ENCODE measurements at places on chromosomes 5 and 9.

GRCh38 chr9:107888773-107889227 lies 399.2 kb upstream of the KLF4 start:
- no peak for DNase-seq

DNA sequence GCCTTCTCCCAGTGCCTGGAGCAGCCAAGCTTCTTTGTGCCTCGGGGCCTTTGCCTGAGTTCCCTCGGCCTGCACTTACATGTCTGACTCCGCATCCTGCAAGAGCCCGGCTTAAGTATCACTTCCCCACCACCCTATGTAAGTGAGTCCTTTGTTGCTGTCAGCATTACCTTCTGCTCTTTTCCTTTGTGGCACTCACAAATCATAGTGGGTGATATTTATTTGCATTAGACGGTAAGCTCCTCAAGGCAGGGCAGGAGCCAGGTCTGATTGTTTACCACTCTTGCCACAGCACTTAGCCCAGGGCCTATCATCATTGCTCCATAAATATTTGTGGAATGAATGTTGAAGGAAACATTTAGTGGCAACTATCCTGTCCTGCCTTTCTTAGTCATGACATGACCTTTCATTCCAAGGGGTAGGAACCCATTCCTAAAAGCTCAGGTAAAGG lies 4.8 kb downstream of the GM2A start:
- DNase-seq, result no peak

GRCh38 chr5:174472956-174473355 lies 251.4 kb upstream of the MSX2 start:
- no peak for DNase-seq

DNA sequence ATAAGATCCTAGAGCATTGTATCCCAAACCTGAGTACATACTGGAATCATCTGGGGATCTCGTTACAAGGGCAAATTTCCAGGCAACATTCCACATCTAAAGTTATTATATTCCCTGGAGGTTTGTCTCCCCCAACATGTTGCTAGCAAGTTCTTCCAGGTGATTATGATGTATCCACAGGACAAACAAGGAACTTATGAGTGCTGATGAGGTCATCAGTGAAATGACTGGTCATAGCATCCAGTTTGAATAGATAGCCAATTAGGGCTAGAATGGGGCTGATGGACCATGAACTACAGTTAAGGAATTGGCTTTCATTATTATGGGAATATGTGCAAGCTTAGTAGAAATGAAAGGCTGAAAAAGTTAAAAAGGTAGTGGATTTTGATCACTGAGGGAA lies 115.2 kb downstream of the CWC27 start:
- DNase-seq, result no peak

DNA sequence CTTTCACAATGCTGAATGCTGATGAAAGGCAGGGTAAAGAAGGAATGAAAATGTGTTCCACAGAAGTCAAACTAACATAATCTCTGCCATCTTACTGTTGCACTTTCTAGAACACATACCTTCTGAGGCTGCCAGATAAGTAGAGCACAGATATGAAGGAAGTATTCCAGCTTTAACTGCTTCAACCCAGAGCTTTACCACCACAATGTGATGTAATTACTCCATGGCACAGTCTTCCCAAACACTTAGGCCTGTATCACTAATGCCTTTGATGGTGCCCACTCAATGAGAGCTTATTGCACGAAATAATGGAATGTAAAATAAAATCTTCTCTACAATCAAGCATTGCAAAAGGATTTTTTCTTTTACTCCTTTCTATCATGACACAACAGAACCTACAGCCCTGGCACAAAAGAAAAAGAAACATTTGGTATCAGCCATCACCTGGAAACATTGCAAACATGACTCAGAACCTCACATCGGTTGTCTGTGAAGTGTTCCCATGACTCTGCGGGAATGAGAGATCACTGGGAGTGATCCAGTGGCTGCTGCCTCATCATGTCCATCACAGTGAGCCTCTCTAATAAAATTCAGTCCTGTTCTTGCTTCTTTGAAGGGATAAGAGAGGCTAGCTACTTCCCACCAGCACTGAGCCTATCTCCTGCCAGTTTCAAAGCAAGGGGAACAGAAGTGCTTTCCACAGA lies 385.8 kb downstream of the EFNA5 start:
- no peak for DNase-seq

DNA sequence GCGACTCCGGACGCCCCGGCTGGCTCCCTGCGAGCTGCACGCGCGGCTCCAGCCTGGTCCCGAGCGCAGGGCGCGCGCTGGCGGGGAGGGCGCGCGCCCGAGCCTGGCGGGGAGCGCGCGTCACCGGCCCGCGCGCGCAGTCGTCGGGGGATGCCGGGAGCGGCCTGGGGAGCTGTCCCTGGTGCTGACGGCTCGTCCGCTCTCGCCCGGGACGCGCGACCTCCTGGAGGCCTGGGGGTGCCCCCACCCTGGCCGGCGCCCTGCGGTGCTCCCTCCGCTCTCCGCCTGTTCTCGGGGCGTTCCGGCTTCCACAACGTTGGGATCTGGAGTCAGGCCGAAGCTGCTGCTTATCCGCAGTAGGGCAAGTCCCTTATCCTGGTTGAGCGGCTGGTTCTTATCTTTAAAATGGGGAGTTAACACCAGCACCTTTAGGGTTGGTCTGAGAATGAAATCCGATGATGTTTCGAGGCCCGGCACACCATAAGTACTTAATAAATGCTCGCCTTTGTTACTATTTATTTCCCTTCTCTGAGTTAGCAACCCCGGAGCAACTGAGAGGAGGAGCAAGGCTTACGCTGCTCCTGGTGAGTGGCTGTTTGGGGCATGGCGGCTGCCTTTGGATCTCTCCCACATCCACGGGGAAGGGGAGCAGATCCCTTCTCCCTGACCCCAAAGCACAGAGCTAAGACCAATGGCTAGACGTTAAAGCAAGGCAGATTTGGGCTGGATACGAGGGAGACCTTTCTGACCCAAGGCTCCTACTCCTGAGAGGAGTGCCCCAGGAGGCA lies at the start of gene FAM163B:
TSS of gene FAM163B (minus strand) at position 79 of the 788 bp plus-strand sequence. CDS start 29,166 bp downstream, outside the sequence.
- DNase-seq, result peak; percentile 11

GRCh38 chr5:117999939-118000549 lies 988.3 kb downstream of the DTWD2 start:
- no peak for DNase-seq

- DNase-seq, result no peak
Measured at GRCh38 chr9:104177676-104178075, 83.6 kb downstream of the SMC2 start.

- DNase-seq, result no peak
Measured at GRCh38 chr5:137566780-137567179, 67.7 kb upstream of the SPOCK1 start.

DNA sequence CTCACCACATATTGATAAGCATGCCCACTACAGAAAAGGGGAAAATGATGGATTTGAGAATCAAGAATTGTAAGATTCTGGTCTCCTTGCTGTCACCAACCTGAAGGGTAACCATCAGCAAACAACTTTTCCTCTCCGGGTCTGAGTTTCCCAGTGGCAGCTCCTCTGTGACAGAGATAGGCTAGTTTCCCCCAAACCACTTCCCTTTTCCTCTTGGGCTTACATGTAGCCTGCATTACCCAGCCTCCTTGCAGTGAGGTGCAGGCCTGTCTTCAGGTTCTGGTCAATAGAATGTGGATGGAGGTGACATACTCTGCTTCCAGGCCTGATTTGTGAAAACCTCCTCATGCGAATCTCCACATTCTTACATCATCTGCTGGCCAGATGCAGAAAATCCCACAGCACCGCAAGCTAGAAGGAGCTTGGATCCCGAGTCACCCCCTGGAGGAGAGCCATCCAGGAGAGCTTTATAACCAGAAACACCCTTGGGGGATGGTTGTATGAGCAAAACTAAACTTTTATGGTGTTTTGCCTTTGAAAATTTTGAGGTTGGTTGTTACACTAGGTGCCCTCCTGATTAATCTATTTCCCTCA lies 206.1 kb downstream of the RGS3 start:
- DNase-seq, result no peak

GRCh38 chr5:133780619-133781280 lies 168.4 kb upstream of the FSTL4 start:
- DNase-seq, result no peak

- DNase-seq, result peak; percentile 16
Measured at GRCh38 chr9:29211580-29212396, 1638.5 kb upstream of the C9orf72 start.

- no peak for DNase-seq
Measured at GRCh38 chr5:83683836-83684235, 36.8 kb downstream of the HAPLN1 start.

- DNase-seq, result no peak
Measured at GRCh38 chr9:37745970-37746369, 7.6 kb upstream of the TRMT10B start.

GRCh38 chr5:148747536-148747906 lies 78.9 kb upstream of the ADRB2 start:
- no peak for DNase-seq

DNA sequence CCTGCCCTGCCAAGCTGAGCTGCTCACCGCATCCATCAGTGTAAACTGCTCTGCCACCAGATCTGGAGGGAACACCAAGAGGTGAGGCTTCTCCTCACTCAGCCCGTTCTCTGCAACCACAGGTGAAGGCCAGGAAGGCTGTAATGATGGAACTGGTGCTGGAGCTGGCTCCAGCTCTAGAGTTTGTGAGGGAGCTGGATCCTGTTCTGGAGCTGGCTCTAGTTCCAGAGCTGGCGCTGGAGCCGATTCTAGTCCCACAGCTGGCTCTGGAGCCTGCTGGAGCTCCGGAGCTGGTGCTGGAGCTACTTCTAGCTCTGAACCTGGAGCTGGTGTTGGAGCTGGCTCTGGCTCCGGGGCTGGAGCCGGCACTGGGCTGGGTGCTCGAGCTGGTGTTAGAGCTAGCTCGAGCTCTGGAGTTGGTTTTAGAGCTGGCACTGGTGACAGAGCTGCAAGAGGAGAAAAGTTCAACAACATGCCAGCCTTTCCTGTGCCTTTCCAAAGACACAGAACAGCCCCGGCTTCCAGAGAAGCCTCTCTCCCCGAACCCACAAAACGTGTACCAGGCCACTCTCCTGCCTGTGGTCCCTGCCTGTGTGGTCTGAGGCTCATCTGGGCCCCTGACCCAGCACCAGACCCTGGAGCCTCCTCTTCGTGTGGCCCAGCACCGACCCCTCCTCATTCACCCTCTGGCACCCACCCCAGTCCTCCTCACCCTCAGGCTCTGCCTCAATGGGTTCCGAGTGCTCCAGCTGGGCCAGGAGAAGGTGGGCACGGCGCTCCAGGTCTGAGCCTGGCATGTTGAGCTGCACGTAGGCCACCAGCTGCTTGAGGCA lies 12.9 kb downstream of the RALGDS start:
- no peak for DNase-seq

DNA sequence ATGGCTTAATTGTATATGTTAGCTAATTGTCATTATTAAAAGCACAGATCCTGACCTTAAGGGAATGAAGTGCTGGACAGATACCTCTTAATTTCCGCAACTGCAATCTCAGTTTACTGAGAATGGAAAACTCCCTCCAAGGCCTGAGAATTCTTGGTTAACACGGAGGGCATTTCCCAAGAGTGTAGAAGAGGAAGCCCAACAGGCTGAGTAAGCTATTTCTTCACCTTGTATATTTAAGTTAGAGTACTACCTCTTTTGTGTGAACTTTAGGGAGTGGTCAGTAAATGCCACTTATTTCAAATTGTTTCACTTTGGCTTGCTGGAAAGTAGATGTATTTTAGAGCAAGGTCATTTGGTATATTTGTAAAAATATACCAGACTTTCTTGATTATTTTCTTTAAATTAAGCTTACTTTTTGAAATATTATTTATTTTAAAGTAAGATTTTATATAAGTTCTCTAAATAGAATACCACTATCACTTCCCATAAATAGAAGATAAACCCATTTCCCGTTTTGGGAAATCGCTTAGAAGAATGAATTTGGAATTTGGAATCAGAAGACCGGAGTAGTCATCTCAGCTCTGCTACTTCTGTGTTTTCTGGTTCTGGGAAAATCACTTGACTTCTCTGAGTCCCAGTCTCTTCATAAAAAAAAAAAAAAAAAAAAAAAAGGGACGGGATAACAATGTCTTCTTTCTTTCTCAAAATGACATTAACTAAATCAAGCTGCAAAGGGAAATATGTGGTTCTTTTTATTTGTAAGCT lies 26.0 kb upstream of the C9orf72 start:
- DNase-seq, result no peak

DNA sequence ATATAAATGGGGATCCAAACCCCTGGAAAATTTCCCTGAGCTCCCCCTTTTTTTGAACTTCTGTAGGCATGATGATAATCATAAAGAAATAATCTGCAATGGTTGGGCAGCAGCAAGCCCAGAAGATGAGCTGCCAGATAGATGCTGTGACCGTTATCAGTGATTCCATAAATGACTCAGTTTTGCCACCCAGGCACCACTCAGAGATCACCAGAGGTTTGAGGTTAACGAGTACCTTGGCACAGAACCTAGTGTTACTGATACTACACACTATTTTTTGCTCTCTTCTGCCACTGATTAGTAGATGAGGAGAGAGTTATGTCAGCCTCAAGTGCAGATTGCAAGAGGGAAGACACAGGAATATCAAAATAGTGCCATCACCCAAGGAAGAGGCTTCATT lies 199.3 kb upstream of the PTGER4 start:
- DNase-seq, result no peak

DNA sequence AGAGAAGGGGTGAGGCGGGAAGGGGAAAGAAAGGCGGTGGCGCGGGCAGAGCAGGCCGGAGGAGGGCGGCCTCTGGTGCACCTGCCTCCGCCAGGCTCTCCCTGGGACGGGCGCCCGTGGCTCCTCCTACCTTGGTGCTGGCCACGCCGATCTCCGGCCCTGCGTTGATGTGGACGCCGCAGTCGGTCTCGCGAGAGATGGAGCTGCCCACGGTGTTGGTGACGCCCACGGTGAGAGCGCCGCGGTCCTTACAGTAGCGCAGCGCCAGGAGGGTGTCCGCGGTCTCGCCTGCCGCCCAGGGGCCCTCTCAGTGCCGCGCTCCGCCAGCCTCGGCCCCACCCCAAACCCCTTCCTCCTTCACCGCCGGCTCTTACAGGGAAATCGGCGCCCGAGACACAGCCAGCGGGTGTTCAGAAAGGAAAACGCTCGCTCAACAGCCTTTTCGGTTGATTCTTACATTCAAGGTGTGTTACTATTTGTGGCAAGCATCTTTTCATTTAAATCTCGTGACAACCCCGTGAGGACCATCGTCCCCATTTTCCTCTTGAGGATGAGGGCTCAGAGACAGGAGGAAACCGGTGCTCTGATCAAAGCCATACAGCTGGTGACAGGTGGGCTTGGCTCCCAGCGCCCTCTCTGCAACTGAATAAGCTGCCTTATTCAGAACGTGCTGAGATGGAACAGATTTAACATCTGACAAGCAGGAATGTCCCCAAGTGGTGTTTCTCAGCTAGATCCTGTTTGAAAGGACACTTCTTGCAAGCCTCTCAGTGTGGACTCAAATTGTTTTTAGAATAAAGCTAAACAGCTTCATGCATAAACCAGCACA lies 22.0 kb upstream of the MAPK9 start:
- DNase-seq, result peak; percentile 54
